ENCODE measurements at places on chromosomes 7 and 10.

- no peak for DNase-seq
Measured at GRCh38 chr10:60677531-60678129, 100.6 kb upstream of the CDK1 start.

DNA sequence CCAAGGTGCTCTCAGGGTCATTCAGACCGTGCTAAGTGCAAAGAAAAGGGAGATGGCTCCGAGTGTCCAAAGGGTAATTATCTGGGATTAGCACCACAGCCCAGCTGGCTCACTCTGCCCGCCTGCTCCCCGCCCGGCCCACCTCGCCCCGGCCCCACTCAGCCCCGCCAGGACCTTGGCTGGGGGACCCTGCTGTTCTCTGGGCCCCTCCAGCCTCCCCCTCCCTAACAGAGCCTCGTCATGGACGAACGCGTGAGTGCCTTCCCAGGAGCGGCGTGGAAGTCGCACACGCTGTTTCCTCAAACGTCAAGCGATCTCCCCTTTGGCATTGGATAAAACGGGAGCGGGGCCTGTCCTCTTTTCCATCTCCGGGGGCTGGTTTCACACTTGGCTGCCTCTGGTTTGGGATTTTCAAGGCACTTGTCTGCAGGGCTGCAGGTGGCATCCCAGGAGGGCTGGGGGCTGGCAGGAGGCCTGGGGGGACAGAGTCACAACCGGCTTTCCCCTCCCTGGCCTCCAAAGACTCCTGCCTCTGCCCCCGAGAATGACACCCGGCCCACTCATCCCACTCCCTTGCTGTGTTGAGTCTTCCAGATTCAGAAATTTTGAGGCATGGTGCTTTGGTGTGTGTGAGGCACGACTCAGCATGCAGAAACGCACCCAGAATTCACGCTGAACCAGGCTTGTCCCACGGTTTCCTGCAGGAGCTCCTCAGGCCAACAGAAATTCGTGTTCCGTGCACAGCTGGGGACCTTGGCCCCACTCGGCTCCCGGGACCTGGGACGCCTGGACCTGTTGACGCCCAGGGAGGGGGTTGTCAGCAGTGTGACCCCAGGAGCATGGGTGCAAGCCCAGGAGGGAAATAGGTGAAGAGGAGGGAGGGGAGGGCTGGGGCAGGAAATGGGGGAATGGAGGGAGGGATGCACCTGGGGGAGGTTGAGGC is 110.0 kb downstream of the PDGFA start:
- peak; percentile 46 for DNase-seq

- no peak for DNase-seq
Measured at GRCh38 chr10:70982443-70982842, 94.1 kb upstream of the PCBD1 start.

DNA sequence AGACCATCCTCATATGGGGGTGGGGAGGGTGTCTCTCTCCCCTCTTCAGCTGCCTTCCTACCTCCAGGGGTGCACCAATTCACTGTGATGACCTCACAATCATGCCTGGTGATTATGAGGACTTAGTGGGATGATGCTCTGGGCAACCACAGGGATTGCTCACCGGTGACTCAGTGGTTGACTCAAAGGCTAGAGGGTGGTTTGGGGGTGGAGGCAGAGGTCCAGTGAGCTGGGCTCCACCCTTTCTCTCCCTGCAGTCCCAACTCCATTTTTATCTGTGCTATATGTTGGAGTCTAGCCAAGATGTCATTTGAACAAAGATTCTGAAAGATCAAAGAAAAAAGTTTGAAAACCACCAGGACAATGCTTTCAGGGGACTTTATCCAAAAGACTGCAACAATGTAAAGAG is 286.9 kb downstream of the KCNMA1 start:
- no peak for DNase-seq

- no peak for DNase-seq
Measured at GRCh38 chr7:119957335-119957734, 315.6 kb upstream of the KCND2 start.

GRCh38 chr7:73354196-73354595 is 26.2 kb downstream of the FKBP6 start:
- DNase-seq: no peak

- no peak for DNase-seq
Measured at GRCh38 chr10:62063795-62064472, 162.4 kb downstream of the ARID5B start.

DNA sequence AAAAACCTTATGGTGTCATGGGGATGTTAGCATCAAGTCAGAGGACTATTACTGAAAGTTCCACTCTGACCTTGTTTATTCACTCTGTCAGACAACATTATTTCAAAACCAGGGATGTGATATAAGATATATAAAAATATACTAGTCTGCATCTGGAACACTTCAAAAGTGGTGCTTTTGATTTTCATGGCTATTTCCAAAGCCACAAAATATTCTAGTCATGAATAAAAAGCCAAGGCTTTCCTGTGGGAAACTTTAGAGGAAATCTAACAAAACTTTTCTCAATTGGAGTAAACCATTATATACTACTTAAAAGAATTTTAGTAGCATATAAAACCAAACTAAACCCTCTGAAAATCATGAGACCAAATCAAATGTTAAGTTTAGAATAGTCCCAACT is 205.2 kb downstream of the TMEM26 start:
- DNase-seq: no peak

- no peak for DNase-seq
Measured at GRCh38 chr7:69301253-69301652, 297.0 kb upstream of the AUTS2 start.

All from renal pelvis (tissue), 12 donors.